ENCODE measurements at places on chromosomes 7 and 10.

DNA sequence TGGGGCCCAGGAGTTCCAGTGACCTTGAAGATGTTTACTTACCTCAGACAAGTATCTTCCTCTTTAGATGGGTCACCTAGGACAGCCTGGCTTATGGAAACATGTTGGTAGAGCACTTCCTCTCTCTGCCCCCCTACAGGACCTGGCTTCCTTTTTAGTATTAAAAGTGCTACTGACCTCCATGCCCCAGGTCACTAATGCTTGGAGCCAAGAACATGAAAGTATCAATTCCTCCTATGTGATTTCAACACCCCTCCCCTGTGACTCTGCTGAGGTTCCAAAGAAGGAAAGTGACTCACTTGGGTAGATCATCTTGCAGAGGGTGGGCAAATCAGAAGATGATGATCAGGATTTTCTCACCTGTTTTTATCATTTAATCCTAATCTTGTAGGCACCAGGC, 125.3 kb upstream of the CCDC6 start:
- no peak for DNase-seq

GRCh38 chr10:224571-224970, 89.3 kb downstream of the ZMYND11 start:
- DNase-seq: no peak

GRCh38 chr10:66698069-66698468, 227.8 kb upstream of the LRRTM3 start:
- DNase-seq: no peak

DNA sequence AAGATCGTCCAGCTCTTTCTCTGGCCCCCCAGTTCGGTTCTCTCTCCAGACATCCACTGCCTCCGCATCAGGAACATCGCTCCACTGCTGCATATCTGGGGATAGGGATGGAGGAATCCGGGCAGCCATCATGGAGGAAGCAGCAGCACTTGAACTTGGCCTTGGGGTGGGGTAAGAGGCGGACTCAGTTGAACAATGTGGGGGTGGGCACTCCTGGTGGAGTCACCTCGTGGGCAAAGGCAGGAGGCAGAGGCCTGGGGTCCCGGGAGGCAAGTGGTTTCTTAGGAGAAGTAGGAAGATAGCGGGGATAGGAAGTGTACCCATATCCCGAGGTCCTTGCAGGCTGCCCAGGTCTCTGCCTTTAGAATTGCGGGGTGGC, 98.3 kb downstream of the CHST15 start:
- DNase-seq: peak; percentile 22

- no peak for DNase-seq
These were observed 122.9 kb downstream of the SH3PXD2A start for GRCh38 chr10:103732339-103733044.
